ENCODE measurements at places on chromosomes 7 and 10. TPM values are rescaled to one million over a fixed set of nuclear protein-coding genes. Genes with fewer than 3 reads are reported as not detected.

GRCh38 chr7:108138911-108139310, 8.8 kb upstream of the LAMB4 start:
- peak; percentile 24 for DNase-seq

TRPV5 gene
- not detected for total RNA-seq

DNA sequence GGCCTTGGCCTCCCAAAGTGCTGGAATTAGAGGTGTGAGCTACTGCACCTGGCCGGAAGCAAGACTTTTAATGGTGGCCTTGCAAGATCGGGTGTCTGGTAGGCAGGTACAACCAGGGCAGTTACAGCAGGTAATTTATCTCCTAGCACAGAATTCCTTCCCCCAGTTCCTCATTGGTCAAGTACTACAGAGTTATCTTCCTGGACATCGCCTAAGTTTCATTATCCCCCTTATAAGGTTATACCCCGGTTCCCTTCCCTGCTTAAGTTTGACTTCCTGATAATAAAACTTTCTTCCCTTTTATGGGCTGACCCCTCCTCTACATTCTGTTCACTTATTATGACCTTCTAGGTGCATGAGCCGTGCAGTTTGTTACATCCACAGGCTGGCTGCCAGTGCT, 19.0 kb upstream of the CYP3A43 start:
- DNase-seq, result no peak

- no peak for DNase-seq
Observed at GRCh38 chr7:66638309-66639099, 9.8 kb downstream of the KCTD7 start.

DNA sequence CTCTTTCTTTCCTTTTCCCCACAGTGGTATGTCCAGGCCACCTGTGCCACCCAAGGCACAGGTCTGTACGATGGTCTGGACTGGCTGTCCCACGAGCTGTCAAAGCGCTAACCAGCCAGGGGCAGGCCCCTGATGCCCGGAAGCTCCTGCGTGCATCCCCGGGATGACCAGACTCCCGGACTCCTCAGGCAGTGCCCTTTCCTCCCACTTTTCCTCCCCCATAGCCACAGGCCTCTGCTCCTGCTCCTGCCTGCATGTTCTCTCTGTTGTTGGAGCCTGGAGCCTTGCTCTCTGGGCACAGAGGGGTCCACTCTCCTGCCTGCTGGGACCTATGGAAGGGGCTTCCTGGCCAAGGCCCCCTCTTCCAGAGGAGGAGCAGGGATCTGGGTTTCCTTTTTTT, 2.3 kb upstream of the FSCN3 start:
- no peak for DNase-seq

DNA sequence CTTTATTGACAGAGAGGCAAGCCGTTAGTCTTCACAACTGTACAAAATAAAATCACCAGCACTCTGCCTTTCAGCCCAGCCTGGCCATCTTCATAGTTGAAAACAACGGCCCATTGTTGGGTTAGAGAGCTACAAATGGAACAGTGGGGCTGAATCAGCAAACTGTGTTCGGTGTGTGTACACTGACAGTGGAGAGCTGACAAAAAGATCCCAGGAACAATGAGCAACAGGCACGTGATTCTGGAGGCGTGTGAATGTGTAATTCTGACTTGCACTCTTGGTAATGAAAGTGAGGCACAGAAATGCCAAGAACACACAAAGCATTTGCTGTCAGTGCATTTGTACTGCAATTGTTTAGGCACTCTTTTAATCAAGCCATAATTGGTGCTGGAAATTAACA, 303.7 kb downstream of the WDR11 start:
- no peak for DNase-seq

EBLN1 gene
- total RNA-seq, result not detected

DNA sequence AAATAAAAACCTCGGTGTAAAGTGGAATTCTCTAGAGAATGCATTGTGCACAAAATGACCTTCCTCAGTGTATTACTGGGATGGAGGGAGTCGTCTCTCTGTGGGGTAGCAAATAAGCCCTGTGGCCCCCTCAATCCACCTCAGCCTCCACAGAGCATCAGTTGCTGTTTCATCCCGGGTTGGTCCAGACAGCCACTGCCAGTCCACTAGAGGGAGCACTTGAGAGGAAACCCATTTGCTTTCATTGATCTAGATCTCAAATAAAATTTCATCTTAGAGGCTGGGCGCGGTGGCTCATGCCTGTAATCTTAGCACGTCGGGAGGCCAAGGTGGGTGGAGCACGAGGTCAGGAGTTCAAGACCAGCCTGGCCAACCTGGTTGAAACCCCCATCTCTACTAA, 1128.7 kb downstream of the CNTNAP2 start:
- peak; percentile 77 for DNase-seq

COA1 gene
- 134 TPM for total RNA-seq

DNA sequence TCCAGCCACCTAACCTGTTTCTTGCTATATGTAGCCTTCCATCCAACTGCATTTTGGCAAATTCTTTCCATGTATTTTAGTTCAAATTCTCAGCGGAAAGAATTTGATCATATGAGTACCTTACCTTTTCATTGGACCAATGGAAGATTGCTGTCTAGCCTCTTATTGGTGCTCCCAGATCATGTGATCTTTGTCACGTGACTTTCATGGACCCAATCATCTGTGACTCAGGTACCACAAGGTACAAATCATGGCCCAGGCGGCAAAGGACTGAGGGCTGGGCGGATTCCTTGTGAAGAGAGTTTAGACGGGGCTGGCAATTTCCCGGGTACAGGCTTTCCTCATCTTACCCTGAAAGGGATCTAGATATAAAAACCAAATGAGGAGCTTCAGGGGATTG, 85.9 kb upstream of the TBX20 start:
- no peak for DNase-seq

DNA sequence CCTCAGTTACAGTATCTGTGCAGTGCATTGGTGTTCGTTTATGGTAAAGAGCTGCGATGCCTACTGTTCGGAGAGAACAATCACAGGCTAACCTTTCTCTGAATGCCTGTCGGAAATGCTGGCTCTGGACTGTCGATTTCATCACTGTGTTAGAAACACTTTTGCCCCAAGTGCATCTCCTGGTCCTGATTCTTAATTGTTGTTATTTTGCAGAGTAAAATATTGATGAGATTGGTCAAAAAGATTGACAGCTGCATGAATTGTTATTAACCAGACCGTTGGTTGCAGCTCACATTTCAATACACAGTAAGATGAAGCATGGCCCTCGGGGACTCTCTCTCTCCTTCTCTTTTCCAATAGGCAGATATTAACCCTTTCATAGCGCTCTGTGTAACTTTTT, 557.4 kb upstream of the ADARB2 start:
- DNase-seq, result no peak

DNA sequence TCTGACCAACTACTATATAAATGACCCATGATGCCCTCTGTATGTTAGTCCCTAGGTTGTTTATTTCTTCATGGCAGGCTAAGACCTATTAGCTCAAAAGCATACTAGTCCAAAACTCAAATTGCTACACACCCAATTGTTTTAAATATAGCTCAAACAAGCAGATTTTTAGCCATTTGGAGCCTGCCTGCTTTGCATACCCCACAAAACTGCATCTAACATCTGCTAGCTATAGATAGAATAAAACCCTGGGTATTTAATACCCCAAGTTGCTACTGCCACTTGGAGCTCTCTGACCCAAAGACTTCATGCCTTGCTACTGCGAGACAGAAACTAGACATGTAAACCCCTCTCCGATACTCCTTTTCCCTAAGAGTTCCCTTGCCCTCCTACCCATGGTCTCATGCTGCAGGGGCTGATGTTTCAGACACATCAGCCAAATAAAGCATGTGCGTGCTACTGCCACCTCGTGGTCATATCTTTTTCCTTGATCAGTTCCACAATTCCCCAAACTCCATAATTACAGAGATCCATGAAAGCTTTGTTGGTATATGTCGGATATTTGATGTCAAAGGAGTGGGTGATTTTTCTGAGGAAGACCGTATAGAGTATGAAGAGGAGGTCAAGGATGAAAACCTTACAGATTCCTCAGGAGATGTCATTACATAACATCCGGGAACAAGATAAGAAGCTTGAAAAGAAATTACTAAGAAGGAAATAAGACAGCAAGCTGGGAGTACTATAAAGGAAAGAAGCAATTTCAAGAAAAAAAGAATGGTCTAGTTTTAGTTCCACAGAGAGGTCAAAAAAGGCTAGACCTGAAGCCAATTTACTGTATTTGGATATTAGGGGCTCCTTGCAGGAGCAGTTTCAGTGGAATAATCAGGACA, 386.6 kb downstream of the SH2D4B start:
- DNase-seq, result peak; percentile 67

NEBL gene
- 0.08 TPM for total RNA-seq

DNA sequence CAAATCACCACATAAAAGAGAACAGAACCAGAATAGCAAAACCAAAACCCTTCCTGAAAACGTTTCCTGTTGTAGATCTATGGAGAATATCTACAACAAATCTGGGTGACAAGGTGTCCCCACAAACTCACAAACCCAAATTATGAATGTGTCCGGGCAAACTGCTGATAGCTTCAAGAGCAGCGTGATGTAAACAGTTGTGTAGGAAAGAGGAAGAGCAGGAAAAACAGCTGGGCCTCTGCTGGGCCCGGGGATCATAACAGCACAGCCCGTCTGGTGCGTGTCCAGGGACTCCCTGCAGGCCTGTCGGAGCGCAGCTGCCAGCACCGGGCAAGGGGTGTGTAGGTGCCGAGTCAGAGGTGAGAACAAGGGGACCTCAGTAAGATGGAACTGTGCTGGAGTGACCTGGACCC, 53.7 kb downstream of the KCNH2 start:
- DNase-seq, result no peak

DNA sequence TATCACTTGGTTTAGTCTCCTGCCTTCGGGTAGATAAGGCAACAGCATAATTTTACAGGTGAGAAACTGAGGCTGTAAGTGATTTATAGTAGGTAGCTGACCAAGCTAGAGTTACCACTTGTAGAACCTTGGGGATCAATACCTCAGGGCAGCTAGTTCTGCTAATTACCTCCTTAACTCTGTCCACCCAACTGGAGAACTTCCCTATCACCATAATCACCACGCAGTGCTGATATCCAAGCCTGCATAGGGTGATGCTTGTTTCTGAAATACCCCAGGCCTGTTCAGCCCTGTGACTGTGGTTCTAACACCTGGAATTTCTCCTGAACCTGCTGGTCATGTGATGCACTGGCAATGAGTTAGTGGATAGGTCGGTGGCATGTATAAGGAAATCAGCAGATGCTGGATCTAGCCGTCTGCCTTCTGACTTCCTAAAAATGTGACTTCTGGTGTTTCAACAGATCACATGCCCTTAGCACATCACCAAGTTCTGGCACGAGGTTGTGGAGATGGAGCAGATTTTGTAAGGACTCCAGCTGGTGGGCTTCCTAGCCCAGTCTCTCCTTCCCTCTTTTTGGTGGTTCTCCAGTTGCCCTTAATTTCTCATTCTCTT, 15.3 kb downstream of the PLAU start:
- no peak for DNase-seq

GRCh38 chr7:95141755-95142154, 182.6 kb downstream of the PON1 start:
- DNase-seq, result no peak

DNA sequence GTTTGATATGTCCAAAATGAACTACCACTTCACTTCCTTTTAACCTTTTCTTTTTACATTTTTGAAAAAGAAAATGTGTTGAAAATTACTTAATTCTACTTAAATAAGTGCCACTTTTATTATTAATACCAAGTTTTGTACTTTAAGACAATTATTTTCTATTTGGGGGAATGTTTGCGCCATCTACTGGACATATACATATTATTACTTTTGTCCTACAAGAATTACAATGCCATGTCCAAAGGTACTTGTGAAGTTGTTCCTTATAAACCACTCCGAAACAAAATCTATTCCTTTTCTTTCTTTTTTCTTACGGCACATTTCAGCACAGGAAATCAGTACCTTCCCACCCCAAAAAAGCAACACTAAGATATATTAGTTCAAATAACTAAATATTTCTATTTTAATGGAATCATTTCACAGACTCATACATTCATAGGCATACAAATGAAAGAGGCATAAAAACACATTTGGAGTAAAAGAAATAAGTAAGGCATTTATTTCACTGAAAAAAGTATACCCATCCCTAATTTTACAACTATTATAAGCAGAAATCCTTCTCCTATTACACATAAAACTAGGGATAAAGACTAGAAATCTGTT, 169.9 kb downstream of the RNF133 start:
- DNase-seq, result no peak

DNA sequence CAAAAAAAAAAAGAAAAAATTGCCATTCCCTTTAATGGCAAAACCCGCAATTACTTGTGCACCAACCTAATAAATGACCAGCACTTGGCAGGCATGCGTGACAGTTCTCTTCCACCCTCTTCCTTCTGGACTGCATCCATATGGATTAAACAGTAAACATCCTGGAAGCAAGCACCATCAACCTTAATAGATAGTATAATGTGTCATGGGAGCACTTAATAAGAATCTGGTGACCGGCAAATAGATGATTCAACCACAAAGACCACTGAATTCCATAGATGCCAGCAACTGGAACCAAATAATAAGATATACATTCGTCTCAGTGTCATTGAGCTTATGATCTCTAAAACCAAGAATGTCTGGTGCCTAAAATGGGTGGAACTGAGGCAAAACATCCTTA, 610.2 kb downstream of the CALN1 start:
- DNase-seq, result no peak

MYO3A gene
- not detected for total RNA-seq

- DNase-seq, result no peak
Observed at GRCh38 chr10:95880704-95881103, 27.1 kb upstream of the CC2D2B start.

- DNase-seq, result no peak
Observed at GRCh38 chr7:41193738-41194282, 509.1 kb downstream of the INHBA start.

SEPHS1 gene
- total RNA-seq, result 106 TPM

- no peak for DNase-seq
Observed at GRCh38 chr7:158449266-158449665, 138.4 kb downstream of the PTPRN2 start.

DNA sequence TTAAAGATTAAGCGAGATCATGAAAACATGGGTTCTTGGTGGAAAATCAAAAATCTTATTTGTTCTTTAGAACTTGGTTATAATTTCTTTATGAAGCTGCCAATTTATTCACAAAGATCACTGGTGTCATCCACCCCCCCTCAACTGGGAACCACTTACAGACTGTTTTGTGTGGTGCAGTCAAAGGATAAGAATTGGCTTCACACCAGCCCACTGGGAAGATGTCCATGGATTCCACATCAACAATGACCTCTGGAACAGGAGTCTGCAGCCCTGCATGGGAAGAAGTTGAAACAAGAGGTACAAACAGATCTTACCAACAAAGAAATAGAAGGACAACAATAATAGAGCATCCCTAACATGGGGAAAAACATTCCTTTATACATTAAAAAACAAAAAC, 205.2 kb downstream of the SFMBT2 start:
- DNase-seq, result no peak

ARL4A gene
- total RNA-seq, result 0.81 TPM
